ENCODE measurements at places on chromosomes 3 and 15.

- no peak for DNase-seq
Observed at GRCh38 chr3:4425707-4426106, 41.4 kb downstream of the SUMF1 start.

DNA sequence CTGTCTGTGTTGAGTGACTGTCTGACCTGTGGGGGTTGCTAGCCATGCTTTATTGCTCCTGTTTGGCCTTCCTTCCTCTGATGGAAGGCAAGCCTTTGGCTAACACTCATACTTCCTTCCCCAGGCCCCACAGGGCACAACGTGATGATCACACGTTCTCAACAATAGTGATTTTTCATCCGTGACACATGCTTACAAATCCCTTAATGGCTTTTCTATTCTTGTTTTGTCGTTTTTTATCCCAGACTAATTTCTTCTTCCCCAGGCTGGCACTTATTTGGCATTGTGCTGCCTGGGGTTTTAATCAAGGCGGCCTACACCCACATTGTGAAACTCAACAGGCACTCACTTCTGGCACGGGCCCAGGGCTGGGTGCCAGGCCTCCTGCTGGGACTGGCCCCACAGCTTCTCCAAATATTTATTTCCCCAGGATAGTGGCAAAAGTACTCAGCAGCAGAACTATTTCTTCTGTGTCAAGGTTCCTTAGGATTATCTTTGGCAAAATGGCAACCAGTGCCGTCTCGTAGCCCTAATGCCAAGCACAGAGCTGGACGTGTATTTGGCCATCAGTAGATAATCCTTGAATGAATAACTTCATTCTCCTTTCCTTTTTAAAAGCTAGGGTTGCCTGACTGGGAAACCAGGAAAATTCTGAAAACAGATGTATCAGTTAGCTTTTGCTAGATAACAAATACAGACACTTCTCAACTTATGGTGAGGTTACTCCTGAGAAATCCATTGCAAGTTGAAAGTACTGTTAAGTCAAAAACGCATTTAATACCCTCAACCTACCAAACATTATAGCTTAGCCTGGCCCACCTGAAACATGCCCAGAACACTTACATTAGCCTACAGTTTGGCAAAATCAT, 30.6 kb downstream of the CMTM7 start:
- DNase-seq = peak; percentile 31

DNA sequence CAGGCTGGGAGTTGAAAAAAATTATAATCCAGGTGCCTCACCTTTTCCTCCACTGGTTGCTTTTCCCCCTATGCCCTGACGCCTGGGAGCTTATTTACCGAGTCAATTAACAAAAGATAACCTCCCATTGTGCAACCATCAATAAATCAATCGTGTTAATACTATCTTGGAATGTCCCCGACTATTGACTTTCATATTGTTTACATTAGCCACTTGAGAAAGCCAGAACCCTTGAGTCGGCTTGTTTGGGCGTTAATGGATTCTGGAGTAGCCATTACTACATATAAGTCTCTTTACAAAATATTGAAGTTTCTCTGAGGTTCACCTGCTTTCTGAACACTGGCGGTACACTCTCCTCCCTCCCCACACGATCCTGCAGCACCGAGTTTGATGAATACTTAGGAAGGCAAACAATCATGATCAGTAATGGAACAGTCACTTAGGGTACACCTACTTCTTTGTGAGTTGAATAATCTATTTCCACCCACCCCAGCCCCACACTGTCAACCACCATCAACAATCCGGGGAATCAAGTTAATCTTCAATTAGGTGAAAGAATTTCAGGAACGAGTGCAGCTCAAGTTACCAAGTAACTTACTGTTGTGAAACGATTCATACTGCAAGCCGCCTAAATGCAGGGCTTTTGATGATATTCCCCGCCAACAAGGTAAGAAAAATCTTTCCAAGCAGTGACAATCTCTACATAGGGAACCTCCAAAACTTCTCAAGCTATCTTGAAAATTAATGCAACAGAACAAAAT, 159.3 kb upstream of the NR2F2 start:
- DNase-seq = no peak

DNA sequence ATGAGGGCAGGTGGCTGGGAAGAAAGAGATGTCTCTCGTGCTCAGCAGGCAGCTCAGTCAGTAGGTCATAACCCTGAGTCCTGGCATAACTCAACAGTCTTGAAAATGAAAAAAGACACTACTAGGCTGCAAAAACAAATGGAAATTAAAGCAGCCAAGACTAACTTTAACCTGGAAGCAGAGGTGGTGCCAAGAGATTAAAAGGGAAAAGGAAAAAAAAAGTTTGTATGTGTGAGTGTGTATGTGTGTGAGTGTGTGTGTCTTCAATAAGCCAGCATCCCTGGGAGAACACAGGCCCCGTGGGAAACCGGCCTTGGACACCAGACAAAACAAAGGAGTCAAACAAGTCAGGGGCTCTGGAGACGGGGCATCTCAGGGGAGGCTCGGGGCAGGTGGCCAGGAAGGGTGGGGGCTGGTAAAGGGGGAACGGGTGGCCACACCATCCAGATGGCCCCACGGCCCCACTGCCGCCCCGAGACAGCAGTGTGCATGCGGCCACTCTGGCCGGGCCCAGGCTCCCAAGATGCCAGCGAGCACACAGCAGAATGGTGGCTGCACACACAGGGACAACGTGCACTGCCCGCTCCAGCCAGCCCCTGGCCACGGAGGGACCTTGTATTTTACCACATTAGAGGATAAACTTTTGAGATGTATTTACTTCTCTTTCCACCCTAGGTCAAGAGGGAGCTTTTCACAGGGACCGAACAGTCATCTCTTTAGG, 23.8 kb downstream of the CYFIP1 start:
- DNase-seq = no peak

DNA sequence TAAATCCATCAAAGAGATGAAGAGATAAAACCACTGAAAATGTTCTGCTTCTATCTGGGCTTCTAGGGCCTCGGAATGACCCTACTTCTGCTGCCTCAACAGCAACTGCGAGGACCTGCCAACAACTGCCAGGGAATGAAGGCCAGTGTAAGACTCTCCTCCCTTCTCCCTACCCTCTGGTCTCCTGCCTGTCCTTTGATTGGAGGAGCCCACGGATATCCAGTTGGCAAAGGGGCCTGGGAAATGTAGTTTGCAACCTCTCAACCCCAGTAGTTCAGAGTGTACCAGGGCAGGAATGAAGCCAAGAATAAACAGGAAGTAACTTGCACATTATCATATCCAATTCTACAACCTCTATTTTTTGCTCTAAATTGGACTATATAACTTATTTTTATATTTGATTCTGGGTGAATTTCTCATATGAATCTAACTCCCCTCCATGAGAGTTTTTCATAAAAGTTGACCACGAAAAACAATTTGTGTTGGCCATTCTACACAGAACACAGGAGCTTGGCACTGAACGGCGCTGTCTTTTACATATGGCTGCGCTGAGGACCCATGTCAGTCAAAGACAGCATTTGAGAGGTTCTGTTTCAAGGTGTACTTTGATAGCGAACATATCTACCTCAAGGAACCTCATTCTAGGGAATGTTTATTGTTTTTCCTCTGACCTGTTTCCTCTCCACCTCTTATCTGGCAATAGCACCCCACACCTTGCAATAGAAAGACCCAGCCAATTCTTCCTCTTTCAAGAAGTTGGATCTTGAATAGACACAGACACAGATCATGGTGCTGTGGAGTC, 91.1 kb upstream of the RNF7 start:
- DNase-seq = peak; percentile 15

DNA sequence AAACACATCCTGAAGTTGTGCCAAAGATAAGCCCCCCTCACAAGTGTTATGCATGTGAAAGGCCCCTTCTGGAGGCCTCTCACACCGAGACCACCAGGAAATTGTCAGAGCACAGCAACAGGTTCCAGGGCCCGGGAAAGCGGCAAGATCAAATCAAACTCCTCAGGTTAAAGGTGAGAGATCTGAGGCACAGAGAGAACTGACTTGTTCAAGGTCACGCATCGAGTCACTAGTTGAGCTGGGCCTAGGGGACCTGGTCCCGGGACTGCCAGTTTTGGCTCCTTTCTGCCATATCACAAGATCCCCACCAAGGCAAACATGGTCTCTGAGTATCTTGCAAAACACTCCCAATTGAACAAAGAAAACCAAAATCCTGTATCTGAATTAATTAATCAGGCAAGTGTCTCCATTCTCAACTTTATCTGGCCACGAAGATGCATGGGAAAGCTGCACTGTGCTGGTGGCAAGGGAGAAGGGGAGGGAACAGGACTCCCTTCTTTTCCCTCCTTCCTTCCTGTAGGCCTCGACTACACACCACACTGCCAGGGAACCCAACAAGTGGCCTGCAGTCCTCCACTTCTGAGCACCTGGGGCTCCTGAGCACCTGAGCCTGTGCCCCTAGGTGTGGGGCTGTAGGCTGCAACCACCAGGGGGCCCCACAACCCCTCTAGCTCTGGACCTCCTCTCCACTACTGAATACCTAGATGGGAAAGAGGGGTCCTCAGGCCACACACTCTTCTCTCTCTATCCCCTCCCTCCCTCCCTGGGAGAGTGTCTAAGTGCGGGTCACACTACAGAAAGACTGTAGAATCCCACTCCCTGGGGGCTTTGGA, 37.3 kb downstream of the ANP32A start:
- no peak for DNase-seq

DNA sequence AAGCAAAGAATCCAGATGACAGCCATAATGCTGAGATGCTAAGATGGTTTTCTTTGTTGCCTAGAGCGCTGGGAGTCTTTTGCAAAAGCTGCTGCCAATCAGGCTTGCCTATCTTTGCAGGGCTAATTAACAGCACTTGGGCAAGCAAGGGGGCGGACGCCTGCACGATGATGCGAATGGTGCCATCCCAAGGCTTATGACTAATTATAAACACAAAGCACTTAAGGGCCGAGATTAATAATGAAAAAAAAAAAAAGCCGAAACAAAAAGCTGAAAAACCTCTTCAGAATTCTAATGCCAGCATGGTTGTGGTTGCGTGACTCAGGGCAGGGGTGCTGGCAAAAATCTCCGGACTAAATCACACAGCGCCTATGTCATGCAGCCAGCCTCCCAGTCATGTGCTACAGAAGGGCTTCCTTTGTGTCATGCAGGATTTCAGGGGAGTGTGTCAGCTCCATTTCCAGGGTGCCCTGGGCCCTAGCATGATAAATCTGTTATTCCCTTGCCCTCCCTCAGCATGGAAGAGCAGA, 185.0 kb upstream of the ANKRD28 start:
- no peak for DNase-seq

DNA sequence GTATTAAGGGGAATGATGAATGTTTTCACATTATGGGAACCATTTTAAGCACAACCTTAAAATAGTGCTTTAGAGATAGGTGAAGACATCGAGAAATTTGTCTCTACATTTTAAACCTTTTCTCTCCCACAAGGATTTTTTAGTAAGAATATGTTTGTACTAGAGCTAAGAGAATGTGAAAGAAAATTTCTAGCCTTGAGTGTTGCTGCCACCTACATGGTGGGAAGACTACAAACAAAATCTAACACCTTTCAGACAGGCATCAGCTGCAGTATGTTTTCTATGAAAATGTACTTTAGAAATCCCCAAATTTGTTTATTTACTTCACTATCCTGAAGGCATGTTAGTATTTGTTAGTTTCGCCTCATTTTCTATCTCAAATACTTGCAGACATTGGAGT, 247.4 kb downstream of the WDR72 start:
- no peak for DNase-seq

GRCh38 chr15:48644467-48644826, 1.1 kb downstream of the FBN1 start:
- peak; percentile 63 for DNase-seq

GRCh38 chr3:38756892-38757291, 59.1 kb downstream of the SCN10A start:
- DNase-seq = no peak

GRCh38 chr3:17656264-17656663, 86.2 kb downstream of the TBC1D5 start:
- no peak for DNase-seq

GRCh38 chr15:67884514-67885174, 44.8 kb upstream of the RNU6-1 start:
- DNase-seq = peak; percentile 80

- DNase-seq = no peak
Observed at GRCh38 chr3:10561162-10561945, 56.0 kb upstream of the ATP2B2 start.

GRCh38 chr3:150725548-150725947, 21.8 kb upstream of the ERICH6 start:
- DNase-seq = no peak

GRCh38 chr3:6821411-6821810, 39.5 kb upstream of the GRM7 start:
- no peak for DNase-seq

- DNase-seq = peak; percentile 18
Observed at GRCh38 chr15:37891766-37892368, 42.6 kb upstream of the TMCO5A start.

- DNase-seq = no peak
Observed at GRCh38 chr3:27340534-27340933, 28.6 kb downstream of the NEK10 start.

- no peak for DNase-seq
Observed at GRCh38 chr3:194775731-194776130, 90.0 kb downstream of the FAM43A start.

- no peak for DNase-seq
Observed at GRCh38 chr3:101695779-101696372, 9.4 kb upstream of the RPL24 start.

DNA sequence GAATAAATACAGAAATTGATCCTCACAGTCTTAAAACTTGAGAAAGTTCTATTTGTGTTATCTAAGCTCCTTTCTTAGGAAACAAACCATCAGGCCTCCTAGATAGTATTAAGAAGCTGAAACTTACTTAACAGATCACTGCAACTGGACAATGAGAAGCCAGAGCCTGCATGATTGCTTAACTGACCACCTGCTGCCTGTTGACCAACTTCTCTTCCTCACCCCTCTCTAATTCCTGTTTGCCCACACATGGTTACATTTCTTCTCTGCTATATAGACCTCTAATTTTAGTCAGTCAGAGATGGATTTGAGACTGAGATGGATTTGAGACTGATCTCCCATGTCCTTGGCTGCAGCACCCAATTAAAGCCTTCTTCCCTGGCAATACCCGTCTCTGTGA, 13.5 kb downstream of the CCPG1 start:
- no peak for DNase-seq

- DNase-seq = no peak
Observed at GRCh38 chr15:27527490-27528067, 556.6 kb downstream of the GABRG3 start.

GRCh38 chr3:49006408-49007067, 653 bp upstream of the WDR6 start:
- no peak for DNase-seq

DNA sequence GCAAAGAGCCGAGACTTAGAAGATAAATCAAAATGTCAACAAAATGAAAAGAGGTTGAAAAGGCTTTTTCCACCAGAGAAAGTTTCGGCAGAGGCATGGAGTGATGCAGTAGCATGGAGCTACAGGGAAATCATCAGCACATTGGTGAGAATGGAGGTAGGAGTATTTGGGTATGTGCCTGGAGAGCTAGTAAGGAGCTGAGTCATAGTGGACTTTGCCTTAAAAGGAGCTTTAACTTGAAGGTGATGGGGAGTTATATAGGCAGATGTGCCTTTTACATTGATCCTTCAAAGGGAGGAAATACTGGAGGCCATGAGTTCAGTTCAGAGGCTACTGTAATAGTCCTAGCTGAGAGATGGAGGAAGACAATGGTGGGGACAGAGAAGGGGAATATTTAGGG, 44.3 kb downstream of the IL5RA start:
- no peak for DNase-seq
